Right ventricle myocardium inferior (tissue), 1 donor: ENCODE measurements at places on chromosomes 11 and 22.

DNA sequence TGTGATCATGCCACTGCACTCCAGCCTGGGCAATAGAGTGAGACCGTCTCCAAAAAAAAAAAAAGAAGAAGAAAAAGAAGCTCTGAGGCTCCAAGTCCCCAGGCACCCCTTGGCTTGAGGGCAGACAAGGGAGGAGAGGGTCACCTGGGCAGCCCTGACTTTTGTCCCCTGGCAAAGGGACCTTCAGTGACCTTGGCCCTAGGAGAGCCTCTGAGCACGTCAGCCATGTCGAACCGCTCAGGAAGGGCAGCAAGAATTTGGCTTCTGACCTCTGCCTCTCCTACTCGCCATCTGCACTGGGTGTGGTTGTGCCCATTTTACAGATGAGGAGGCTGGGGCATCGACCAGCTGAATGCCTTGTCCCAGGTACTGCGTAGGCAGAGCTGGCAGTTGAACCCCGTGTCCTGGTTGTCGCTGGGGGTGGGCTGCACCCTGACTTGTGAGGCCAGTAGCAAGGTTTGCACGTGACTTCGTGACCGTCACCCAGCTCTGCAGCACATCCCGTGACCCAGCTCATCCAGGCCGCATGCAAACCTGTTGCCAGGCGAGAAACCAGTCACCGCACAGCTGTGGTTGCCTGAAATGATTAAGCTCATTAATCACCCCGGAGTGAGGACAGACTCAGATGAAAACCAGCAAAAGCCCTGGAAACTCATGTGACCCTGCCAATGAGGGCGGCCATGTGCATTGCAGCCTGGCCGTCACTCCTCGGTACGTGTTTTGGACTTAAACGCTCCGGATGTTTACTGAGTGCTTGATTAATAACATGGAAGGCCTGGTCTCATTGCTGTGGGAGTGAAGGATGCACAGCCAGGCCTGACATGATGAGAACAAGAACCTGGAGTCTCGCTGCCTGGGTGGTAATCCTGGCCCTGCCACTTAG, 47.7 kb upstream of the PPP6R3 start:
- DNase-seq: peak; percentile 62

- peak; percentile 95 for DNase-seq
Measured at GRCh38 chr11:72813740-72814285, 398 bp upstream of the ATG16L2 start.

- no peak for DNase-seq
Measured at GRCh38 chr11:1059759-1060158, 14.9 kb upstream of the MUC2 start.

DNA sequence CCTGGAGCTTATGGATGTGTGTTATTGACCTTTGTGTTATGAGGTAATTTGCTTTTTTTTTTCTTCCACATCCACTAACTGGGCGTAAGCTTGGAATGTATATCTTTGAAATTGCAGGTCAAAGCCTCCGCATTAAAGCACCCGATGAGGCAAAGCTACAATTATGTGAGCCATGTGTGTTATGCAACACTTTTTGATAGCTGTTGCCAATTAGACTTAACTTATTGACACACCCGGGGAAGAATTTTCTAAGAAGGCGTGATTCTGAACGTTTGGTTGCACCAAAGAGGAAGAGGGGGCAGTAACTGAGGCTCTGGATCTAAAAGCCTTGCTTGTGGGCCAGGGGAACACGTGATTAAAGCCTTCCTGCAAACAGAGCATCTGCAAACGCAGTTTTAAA, 610 bp upstream of the TEX12 start:
- DNase-seq: no peak

DNA sequence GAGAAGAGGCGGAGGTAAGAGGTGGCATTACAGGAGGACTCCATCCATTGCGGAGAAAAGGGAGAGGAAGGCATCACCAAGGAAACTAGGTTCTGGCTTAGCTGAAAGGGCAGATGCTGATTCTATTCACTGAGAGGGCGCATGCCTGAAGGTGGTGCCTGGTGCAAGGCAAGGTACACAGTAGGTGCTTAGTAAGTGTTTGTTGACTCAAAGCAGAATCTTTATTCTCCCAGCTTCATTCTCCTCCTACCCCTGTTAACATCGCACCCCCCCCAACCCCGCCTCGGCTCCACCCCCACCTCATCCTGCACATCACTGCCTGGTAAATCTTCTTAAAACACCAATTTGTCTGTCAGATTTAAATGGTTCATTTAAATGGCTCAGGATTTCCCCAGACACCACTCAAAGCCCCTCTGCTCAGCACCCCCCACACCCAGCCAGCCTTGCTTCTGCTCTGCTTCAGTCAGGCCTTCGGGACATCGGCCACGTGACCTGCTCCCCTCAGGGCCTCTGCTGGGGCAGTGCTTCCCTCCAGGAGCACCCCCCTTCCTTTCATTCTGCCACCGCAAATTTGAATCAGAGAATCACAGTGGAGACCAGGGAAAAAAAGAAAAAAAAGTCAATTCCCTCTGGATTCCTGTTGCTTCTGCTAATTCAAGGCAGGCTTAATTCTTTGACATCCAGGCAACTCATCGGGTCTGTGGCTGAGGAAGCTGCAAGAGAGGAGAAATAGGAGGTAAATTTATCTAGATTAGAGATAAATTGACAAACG, 17.8 kb upstream of the RCN1 start:
- DNase-seq: no peak

- DNase-seq: no peak
Measured at GRCh38 chr11:60874421-60875365, 7.4 kb downstream of the ZP1 start.

GRCh38 chr22:47836957-47837356, 1074.5 kb downstream of the TBC1D22A start:
- DNase-seq: no peak

GRCh38 chr22:44256556-44257485, 55.9 kb downstream of the SHISAL1 start:
- DNase-seq: no peak

DNA sequence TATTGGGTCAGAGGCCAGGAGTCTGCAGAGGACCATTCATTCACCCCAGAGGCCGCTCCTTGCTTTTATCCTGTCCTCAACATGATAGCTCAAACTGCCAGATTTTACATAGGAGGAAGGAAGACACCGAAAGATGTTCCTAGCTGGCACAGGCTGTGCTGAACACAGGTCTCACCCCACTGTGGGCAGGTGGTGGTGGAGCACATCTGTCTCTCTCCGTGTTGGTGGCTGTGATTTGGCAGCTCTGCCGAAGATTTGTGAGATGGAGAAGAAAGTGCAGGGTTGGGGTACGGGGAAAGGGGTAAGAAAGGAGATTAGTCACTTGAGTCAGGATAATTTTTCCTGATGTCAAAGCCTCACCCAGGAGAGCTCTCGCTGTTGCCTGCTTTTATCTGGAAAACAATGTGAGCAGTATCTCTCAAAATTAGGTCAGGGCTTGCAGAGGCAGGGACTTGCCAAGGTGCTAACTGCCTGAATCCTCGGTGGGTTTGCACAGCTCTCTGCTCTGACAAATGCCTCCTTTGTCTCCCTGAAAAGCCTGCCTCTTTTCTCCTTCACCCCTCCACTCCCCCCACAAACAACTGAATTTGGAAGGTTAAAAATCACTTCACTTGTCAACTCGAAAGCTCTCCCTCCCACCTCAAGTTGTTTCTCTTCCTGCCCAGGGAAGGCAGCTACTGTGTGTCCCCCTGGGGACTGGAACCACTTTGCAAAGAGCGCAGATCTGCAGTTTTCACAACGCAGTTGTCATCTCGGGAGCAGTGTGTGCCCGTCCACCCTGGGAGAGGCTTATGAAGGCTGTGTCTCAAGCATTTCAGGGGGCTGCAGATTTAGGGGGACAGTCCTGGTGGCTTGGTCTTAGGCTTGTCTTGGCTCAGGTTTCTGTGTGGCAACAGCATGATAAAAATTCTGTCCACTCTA, 299.7 kb downstream of the ST3GAL4 start:
- no peak for DNase-seq

GRCh38 chr11:113685654-113686359, 20.3 kb downstream of the TMPRSS5 start:
- DNase-seq: no peak

- DNase-seq: no peak
Measured at GRCh38 chr22:49850959-49851802, 2.5 kb upstream of the ZBED4 start.

- DNase-seq: no peak
Measured at GRCh38 chr11:2724104-2724503, 24.3 kb upstream of the KCNQ1OT1 start.

DNA sequence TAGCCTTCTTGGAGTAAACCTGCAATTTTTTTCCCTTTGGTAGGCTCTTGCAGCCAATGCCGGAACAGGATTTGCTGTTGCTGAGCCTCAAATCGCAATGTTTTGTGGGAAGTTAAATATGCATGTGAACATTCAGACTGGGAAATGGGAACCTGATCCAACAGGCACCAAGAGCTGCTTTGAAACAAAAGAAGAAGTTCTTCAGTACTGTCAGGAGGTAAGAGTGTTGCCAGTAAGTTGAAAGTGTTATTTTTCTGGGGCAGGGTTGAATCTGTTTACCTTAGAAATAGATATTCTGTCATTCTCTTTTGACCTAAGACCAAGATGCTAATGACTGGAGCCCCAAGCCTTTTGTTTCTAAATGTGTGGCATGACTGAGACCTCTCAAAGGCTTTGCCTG, 39.7 kb downstream of the APLP2 start:
- DNase-seq: no peak

DNA sequence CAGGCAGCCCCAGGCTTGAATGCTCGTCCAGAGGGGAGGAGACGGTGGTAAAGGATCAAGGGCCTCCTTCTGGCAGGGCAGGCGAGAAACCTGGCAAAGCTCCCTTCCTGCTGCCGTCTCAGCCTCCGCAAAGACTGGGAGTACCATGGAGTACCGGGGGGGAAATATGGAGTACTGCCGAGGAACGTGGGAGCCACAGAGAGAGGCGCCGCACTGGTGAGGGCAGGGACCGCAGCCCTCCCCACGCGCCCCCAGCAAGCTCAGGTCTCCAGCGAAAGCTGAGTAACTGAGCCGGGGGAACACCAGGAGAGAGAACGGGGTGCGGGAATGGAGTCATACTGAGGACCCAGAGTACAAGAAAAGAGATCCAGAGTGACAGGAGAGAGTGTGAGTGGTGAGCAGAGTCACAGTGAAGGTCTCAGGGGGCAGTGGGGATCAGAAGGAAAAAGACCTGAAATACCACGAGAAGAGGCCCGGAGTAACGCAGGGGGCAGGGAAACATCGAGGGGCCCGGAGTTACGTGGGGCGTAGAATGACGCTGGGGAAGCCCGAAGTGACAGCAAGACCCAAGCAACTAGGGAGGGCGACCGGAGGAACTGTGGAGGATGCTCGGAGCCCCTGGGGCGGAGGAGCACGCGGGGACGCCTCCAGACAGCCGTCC, 740 bp downstream of the EML3 start:
- no peak for DNase-seq

- DNase-seq: no peak
Measured at GRCh38 chr11:88119561-88119960, 55.7 kb downstream of the RAB38 start.

DNA sequence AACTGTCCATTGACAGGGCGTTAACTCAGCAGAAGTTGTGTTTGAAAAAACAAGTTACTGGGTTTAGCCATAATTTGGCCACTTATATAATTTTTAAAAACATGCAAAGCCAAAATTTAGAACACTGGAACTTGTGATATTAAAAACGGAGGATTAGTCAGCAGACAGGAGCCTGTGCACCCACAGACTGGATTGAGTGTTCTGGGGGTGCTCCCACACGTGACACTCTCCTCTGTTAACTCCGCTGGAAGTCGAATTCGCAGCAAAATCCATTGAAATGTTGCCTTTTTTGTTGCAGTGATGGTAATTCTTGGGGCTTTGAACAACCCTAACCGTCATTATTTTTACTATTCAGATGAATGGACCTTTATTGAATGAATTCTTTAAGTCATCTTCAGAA, 269.8 kb downstream of the DDX10 start:
- no peak for DNase-seq

DNA sequence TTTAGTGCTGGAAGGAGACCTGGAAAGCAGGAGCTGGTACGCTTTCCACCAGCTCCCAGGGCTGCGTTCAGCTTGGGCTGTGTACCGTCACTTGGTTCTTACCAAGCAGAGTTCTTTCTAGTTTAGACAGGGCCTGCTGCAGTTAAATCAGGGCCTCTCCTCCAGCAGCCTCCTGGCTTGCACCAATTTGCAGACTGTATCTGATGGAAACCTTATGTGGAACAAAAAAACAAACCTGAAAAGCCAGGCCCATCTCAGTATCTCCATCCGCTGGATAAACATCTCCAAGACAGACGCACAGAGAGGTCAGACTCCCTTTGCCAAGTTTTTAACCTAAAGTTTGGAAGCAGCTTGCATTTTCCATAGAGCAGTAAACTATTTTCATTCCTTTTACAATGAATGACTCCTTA, 288.6 kb upstream of the SORL1-AS1 start:
- no peak for DNase-seq
